EL (cell line): ENCODE measurements at places on chromosomes 6 and 20.

- DNase-seq, result no peak
These were observed 349.6 kb downstream of the PKHD1 start for GRCh38 chr6:51737580-51738360.

DNA sequence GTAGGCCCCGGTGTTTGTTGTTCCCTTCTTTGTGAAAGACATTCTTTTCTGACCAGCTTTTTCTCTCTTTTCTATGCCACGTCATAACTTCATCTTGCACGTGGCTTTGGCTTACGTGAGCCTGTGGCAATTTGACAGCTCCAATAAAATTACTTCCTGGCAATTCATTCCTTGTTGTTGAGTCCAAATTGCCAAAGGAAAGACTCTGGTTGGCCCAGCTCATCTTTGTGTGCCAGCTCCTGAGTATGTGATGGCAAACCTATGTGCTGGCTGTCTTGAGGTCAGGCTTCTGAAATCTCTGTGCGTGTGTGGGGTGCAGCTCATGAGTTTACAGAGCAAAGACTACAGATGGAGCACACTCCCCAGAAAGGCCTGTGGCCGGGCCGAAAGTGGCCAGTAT is 272.5 kb upstream of the SGK1 start:
- DNase-seq, result peak; percentile 95

GRCh38 chr6:104306211-104306610 is 553.5 kb downstream of the HACE1 start:
- no peak for DNase-seq

DNA sequence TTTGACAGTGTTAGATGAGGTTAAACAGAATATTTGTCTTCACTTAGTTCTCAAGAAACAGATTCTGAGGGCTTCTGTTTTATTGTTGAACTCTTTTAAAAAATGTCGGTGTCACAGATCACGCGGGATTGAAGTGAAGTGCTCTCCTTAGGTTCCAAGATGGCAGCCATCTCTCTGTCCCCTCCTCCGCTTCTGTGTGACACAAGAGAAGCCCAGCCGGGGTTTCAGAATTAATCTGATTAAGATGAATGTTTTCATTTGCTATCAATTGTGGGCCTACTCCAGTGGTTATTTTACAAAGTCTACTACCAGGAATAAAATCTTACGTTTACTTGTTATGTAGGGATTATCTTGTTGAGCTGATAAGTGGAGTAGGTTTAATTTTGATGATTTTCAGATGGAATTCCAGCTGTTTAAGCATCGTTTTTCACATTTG is 10.9 kb downstream of the HIVEP1 start:
- no peak for DNase-seq

DNA sequence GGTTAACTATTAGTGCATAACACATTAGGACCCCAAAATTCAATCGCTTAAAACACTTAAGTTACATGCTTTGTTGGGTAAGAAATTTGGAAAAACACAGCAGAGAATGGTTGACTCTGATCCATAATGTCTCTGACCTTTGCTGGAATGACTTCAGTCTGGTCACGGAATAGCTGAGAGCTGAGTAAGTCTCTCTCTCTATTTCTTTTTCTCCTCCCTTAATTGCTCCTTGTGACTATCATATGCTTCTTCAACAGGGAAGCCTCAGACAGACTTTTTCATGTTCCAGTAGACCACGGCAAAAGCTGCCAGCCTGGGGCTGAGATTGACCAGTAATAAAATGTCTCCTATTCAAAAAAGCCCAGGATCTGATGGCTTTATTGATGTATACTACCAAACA is 4.8 kb downstream of the OR12D1 start:
- peak; percentile 72 for DNase-seq

GRCh38 chr6:93721386-93722048 is 302.2 kb upstream of the EPHA7 start:
- no peak for DNase-seq
